NCI-H774 (cell line): ENCODE measurements at places on chromosomes 16 and 17.

GRCh38 chr16:88866151-88866920, at the start of gene PABPN1L:
Gene PABPN1L, minus strand, starts transcription at chr16:88866660. Its CDS starts 54 bp downstream, at chr16:88866606.
- DNase-seq, result no peak

DNA sequence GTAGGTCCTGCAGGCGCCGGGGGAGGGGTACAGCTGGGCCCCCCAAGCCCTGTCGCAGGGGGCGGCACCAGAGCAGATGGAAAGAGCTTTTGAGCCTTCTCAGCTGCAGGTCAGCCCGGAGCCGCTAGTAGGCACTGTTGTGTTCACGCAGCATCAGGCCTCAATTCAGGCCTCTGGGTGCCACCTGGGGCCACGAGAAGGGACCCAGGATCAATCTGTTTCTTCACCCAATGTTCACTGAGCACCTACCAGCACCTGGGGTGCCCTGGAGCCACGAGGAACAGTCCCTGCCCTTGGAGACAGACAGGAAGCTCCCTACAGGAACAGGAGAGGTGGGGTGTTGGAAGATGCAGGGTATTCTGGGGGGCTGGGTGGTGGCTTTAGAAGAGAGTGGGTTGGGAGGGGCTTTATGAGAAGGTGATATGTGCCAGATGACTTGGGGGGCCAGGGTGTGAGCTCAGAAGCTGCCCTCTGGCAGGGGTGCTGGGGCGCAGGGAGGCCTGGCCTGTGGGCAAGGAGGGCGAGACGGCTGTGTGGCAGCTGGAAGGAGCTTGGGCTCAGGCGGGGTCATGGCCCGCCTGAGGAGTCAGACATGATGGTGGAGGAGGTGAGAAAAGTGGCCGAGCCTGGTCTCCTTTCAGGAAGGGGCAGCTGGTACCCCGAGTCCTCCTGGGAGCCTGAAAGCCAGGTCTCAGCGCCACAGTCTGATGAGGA, 121.9 kb upstream of the GSE1 start:
- no peak for DNase-seq

GRCh38 chr17:77489893-77490255, 349.1 kb downstream of the SEC14L1 start:
- no peak for DNase-seq

- DNase-seq, result no peak
These were observed 296.6 kb downstream of the WWOX start for GRCh38 chr16:78396046-78396445.

DNA sequence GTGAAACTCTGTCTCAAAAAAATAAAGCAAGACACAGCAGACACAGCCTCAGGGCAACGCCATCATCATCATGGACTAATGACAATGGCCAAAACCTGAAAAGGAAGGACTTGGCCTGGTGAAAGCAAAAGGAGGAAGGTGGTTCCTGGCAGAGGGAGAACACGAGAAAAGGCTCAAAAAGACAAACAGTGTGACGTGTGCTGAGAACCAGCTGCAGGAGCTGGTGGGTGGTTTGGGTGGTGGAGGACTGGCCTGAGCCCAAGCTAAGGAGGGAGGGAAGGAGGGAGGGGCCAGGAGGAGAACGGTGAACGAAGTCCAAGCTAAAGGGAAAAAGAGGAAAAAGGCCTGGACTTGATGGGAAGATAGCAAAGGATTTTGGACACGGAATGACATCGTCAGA, 85.1 kb downstream of the SLC39A11 start:
- no peak for DNase-seq

- DNase-seq, result no peak
These were observed 1151.9 kb upstream of the GOT2 start for GRCh38 chr16:59886021-59886420.

DNA sequence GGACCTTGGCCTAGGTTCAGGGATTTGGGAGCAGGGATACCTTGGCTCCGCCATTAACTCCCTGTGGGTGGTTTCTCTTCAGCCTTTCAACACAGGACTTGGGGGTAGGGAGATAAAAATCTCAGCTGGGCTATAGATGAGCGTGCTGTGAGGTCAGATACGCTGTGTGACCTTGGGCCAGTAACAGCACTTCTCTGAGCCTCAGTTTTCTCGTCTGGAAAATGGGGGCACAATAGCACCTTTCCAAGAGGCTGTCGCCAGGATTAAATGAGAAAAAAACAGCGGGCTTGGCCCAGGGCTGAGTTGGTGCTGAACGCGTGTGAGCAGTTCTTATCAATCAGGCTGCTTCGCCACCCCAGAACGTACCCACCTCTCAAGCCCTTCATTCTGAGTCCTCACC, 17.6 kb downstream of the CCDC92B start:
- no peak for DNase-seq

- peak; percentile 1 for DNase-seq
These were observed 8.8 kb downstream of the ZG16B start for GRCh38 chr16:2838928-2839327.

DNA sequence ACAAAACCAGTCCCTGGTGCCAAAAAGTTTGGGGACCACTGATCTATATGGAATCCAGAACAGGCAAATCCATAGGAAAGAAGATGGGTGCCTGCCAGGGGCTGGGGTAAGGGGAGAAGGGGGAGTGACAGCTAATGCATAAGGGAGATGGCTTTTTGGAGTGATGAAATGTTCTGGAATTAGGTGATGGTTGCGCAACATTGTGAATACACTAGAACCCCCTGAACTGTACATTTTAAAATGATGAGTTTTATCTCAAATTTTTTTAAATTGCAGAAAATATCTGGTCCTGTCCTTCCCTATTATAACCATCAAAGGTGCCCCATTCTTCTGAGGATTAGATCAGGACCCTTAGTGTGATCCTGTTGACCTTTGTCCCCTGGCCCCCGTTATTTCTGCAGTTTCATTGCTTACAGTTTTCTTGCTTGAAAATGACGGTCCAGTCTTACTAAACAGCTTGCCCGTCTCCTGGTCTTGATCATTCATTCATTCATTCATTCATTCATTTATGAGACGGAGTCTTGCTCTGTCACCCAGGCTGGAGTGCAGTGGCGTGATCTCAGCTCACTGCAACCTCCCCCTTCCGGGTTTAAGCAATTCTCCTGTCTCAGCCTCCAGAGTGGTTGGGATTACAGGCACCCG, 4.6 kb downstream of the BCO1 start:
- DNase-seq, result no peak

GRCh38 chr16:68296693-68297092, 14.1 kb downstream of the SLC7A6OS start:
- DNase-seq, result no peak

DNA sequence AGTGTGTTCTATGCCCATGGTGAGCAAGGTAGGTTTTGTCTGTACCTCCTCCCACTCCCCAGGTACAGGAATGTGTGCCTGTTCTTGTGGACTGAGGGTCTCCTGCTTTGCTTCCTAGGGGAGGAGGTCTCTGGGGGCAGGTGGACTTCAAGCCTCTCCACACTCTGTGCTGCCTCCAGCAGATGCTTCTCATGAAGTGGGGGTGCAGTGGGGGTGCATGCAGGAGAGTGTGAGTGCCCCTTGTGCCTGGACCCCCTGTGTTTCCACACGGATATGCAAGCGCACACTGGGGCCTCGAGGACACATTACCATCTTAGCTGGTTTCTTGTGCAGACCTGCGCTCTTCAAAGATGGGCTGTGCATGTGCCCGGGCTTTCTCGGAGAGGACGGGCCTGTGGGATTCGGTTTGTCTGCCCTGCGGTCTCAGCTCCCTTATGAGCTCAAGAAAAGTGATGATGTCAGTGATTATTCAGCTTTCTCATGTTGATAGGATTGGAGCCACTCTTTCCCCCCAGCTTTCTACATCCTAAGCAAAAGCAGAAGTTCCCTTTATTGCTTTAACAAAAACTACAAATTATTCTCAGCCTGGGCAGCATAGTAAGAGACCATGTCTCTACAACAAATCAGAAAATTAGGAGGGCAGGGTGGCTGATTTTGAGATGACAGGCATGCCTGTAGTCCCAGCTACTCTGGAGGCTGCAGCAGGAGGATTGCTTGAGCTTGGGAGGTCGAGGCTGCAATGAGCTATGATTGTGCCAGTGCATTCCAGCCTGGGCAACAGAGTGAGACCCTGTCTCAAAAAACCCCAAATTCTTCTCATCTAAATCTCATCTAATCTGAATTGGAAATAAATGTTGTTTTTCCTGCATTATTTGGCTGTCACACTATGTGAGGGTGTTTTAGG, 86.8 kb downstream of the RPTOR start:
- DNase-seq, result no peak

DNA sequence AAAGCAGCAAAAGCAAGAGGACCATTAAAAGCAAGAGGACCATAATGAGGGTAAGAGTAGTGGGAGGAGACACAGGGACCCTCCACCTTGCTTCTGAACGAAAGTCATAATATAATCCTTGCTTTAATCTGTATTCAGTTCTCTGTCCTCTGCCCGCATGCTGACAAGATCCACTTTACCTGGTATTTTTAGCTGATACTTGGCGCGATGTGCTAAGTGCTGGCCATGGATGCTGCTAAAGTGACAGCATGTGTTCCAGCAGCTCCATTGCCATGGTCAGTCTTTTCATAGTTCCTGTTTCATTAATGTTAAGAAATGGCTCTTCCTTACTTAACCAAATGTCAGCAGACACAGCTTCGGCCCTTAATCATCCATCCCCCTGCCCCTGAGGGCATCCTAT, 86.8 kb downstream of the CA10 start:
- DNase-seq, result no peak

- no peak for DNase-seq
These were observed 128.7 kb downstream of the C16orf78 start for GRCh38 chr16:49502136-49502881.

DNA sequence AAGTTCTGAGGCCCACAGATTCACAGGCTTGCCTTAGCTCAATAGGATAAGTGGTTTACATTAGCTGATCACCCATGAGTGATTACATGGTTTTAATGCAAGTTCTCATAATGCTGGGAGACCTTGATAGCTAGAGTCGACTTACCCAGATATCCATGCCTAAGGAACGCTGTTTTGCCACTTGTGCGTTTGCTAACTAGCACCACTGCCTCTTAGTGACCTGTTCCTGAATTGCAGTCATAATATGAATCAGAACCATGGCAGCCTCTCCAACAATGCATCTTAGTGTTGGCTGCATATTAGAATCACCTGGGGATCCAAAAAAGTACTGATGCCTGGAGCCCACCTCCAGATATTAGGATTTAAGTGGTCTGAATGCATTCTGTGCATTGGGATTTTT, 251.1 kb upstream of the CDH5 start:
- no peak for DNase-seq

DNA sequence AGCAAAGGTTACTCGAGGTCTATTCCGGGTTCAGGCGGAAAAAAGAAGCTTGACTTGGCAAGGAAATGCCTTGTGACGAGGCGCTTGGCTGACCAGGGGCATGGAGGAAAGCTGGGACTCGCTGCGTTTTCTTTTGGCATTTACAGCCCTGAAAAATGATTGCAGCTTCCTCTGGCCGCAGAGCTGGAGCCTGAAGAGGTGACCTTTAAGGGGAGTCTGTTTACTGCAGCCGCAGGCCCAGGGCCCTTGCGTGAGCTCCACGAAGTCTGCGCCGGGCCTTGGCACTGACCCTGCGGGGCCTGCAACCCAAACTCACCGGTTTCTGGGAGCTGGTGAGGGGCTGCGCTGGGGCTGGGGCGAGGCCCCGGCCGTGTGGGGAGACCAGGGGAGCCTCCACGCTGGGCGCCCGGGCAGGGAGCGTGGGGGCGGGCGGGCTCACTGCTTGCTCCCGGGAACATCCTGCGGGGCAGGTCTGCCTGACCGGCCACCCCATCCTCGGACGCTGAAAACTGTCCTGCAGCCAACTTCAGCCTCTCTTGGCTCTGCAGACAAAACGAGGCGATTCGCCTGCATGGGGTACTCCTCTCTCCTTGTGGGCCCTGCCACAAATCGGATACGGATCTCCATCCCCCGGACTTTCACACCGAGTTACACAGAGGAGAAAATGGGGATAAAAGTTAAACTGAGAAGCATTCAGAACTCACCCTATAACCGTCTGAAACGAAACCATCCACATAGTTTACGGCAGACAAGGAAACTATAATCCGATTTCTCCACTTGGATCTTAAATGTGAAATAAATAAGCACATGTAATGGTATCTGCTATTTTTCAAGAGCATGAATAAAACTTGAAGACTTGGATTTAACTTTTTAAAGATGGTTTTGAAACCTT, 206.3 kb upstream of the FOXF1 start:
- DNase-seq, result no peak

DNA sequence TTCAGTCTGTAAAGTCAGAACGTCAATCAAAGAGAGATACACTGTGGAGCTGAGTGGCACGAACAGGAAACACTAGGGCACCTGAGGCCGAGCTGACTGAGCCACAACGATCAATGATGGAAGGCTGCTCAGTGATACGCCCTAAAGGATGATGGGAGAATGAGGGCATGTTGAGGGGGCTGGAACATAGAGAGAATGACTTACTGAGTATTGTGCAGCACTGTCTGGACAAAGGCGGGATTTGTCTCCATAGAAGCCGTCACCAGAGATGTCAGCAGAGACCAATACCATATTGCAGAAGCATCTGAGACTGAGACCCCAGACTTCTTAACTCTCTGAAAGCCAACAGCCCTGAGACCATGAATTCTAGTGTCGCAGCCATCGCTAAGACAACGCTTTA, 33.4 kb downstream of the ZZEF1 start:
- DNase-seq, result no peak

DNA sequence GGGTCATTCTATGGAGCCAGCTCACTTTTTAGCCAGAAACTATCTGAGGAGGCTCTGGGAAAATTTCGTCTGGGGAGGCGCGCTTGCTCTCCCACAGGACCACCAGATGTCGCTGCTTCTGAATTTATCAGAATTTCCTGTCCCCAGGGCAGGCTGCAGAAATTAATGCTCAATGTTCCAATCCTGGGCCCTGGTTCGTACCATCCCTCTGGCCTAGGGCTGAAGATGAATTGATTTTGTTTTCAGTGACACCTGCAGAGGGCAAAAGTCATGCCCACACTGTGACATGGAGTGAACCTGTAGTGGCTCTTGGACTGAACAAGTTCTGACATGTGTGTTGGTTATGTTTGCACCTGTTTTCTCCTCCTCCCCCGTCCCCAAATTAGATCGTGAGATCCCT, 482.6 kb downstream of the NPIPA7 start:
- DNase-seq, result peak; percentile 14

DNA sequence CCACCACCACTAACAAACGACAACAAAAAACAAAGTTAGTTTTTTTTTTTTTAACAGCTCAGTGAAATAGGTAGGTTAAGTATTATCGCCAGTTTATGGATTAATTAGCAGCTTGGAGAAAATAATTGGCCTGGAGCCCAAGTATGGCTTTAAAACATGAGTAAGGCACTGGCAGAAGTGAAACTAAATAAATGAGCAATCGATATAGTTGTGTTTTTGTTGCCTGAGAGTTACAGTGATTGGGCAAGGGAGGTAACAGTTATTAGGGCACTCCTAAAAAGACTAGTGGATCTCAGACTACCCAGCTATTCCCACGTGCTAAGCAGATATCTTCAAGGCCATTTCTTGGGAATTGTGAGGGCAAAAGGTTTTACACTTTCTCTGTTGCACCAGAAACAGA, 2.4 kb downstream of the MLKL start:
- no peak for DNase-seq

DNA sequence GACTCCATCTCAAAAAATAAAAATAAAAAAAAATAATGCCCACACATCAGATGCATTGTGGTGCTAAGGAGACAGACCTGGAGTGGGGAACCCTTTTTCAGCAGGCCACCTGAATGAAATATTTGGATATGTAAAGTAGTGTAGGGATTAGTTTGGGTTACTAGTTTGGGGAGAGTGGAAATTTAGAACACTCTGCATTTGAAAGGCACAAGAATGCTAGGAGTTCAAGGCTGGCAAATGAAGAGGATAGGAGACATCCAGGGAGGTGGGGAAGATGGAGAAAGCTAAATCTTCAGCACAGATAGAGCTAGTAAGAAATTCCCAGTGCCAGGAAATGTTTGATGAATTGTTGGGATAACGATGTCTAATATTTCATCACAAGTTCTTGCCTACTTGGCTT, 298.3 kb upstream of the ERCC4 start:
- DNase-seq, result no peak

GRCh38 chr16:2208308-2208707, 2.4 kb downstream of the BRICD5 start:
- no peak for DNase-seq
